ENCODE measurements at places on chromosomes 4 and X.

- DNase-seq = no peak
Observed at GRCh38 chr4:25481648-25482047, 104.6 kb downstream of the ANAPC4 start.

GRCh38 chr4:76147454-76148141 is 599 bp downstream of the NUP54 start:
- DNase-seq = no peak

DNA sequence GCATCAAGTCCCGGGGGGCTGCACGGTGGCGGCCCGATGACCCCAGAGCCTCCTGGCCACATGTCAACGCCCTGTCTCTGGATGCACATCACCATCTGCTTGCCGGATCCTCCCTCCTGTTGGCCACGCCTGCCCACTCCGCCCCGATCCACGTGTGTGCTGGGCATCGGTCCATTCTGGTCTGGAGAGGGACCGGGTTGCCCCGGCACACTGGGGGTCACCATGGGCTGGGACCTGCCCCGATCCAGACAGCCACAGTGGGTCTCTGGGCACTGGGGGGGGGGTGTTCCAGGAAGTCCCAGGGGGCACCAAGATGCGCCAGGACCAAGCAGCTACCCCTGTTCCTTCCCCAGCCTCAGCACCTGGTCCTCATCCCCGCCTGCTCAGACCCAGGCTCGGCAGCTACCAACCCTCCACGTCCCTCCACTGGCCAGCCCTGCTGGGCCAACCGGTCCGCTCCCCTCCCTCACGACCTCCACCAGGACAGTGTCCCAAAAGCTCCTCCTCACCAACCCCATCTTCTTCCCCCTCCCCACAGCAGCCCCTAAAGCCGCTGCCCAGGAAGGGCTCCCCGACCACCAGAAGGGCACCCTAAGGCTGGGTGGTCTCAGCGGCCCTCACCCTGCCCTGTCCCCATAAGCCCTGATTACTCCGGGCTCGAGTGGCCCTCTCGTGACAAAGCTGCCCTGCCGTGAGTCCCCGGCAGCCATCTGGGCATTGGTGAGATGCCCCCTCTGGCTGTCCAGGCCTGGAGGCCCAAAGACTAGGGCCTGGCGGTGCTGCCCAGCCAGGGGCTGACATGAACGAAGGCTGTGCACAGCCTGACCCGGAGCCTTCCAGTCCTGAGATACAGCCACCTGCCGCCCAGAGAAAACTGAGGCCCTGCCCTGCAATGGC is 4.6 kb downstream of the CTBP1 start:
- no peak for DNase-seq

GRCh38 chr4:183142571-183143550 is 43.8 kb downstream of the WWC2 start:
- no peak for DNase-seq

- no peak for DNase-seq
Observed at GRCh38 chr4:32148111-32148666, 1428.0 kb downstream of the PCDH7 start.

DNA sequence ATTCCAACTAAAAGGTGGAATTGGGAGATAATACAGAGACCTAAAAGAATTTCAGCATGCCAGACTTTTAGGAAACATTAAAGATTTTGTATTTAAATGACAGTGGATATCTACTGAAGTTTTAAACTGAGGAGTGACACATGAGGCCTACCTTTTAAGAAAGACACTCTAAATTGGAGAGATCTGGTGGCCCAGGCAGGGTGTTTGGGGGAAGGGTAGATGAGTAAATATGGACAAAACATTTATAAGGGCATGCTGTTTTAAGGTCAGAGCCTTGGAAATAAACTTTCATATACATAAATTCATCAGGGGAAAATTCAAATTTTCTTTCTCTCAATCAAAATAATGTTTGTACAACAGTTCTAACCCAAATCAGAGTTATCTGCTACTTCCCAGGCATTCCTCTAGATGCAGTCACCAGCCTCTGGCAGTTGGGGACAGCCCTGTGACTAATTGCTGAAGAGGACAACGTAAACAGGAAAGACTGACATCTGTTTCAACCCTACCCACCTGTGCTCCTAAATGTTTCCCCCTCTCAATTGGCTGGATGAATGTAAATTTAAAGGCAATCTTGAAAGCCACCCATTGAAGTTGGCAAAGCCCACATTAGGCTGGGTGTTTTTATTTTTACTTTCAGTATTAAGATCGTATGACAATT is 1646.9 kb upstream of the ADGRL3 start:
- DNase-seq = no peak

GRCh38 chr4:127957105-127957504 is 7.9 kb downstream of the MFSD8 start:
- no peak for DNase-seq

DNA sequence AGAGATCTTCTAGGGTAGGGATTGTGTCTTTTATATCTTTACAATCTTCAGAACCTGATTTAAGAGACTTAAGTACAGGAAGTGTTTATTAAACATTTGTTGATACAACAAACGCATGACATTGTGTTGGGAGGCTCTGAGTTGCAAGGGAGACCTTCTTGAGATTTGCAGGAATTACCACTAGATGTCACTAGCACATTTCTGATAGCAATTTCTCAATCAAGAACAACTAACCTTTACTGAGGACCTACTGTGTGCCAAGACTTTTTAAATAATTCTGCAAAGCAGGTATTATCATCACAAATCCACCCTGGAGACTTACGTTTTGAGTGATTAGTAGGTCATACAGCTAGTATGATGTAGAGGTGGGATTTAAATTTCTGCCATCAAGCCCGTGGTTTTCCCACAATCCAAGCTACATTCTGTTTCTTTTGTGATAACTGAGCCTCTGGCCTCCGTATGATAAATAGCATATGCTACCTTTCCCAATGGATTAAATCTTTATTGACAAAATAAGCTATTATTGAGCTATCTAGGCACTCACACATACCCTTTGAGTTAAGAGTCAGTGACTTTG is 986.0 kb downstream of the CCSER1 start:
- no peak for DNase-seq

DNA sequence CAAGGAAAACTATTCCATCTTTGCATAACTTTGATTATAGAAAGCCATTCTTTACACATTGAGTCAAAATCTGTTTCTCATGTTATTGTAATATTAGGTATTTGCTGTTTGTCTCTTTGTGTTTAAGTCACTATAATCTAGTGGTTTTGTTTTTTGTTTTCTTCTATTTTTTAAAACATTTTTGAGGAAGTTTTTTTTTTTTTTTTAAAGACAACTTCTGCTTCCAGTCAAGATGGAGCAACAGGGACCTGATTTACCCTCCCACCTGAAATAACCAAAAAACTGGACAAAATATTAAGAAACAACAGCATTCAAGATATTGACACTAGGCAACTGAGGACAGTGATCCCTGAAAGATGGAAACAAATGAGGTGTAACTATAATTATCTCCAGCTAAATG is 18.4 kb upstream of the NSUN7 start:
- no peak for DNase-seq

DNA sequence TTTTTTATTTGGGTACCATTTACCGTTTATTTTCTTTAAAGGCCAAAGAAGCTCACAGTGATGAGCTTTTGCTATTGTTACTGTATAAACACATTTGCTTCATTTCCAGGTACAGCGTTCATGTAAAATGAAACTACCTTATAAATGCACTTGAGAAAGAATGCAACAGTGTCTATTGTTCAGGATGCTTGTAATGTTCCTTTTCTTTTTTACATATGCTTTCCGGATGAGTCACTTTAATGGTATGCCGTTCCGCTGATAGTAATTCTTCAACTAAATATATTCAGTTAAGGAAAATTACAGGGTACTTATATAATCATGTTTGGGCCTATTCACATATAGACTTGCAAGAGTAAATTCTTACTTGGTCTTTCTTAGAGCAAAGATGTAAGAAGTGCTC is 354.9 kb downstream of the RPA4 start:
- DNase-seq = peak; percentile 47

GRCh38 chrX:100650841-100651240 is 6.8 kb downstream of the SRPX2 start:
- DNase-seq = no peak

DNA sequence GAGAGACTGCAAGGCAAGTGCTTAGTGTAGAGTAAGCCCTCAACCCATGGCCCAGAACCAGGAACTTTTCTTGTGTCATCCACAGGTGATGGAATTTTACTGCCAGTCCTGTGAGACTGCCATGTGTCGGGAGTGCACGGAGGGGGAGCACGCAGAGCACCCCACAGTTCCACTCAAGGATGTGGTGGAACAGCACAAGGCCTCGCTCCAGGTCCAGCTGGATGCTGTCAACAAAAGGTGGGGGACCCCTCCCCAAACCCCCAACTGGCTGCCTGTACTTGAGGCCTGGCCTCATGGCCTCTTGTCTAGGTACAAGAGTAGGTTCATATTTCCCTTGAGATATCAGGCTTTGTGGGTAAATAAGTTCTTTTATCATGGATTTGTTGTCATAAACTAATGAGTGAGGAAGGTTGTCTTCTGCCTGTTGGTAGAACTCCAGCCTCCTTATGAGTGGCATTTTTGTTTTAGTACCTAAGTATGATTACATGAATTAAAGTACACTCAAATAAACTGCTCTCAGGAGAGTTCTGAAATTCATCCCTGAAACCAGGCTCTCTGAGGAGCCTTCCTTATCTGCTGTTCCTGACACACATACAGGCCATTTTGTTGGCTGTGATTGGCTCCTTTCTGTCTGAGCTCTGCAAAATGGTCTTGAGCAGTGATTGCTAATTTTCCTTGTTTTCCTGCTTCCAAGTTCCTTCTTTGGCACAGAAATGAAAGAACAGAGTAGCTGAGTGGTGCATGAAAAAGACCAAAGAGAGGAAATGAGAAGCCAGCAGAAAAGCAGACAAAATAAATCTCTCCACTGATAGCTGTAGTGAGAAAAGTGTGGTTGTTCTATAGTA is 51.4 kb upstream of the MND1 start:
- DNase-seq = no peak

GRCh38 chr4:7771541-7772507 is 167.8 kb downstream of the AFAP1 start:
- no peak for DNase-seq

- no peak for DNase-seq
Observed at GRCh38 chrX:56796641-56797395, 67.8 kb downstream of the NBDY start.

DNA sequence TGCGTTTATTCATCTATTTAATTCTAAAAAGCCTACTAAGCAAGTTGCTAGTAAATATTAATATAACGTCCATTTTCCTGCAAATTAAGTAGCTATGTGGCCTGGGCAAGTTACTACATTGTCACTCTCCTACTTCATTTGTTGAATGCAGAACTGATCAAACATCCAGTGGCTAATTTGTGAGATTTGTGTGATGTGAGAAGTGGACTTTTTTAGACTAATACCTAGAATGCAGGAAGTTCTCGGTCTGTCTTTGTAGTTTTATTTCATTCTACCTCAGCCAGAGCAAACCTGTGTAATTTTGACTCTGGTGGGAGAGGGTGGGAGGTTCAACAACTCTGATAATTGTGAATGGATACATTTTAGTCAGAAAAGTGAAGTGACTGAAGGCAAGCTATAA is 840 bp downstream of the GUF1 start:
- peak; percentile 2 for DNase-seq

DNA sequence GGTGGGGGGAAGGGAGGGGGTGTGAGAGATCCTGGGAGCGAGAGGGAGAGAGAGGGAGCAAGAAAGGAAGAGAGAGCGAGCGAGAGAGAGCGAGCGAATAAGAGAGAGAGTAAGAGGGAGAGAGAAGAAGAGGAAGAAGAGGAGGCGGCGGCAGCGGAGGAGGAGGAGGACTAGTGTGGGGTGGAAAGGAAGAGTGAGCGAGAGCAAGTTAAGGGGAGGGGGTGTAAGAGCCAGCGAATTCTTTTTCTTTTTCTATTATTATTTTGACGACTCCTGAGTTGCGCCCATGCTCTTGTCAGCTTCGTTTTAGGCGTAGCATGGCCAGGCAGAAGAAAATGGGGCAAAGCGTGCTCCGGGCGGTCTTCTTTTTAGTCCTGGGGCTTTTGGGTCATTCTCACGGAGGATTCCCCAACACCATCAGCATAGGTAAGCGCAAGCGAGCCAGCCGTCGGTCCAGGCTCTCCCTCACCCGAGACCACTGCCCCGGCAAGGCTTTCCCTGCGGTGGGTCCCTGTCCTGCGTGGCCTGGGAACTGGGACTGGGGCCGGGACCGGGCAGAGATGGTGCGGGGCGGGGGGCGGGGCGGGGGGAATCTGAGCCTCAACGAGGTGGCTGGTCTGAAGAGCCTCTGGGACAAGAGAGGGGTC is at the start of gene GRIA3:
Gene GRIA3 (plus strand): TSS at position 60 of the 647 bp plus-strand sequence. CDS start 258 bp downstream, at position 318.
- no peak for DNase-seq

Data from glomerular endothelial cell (primary cell).